ENCODE measurements at places on chromosomes 12 and 14.

DNA sequence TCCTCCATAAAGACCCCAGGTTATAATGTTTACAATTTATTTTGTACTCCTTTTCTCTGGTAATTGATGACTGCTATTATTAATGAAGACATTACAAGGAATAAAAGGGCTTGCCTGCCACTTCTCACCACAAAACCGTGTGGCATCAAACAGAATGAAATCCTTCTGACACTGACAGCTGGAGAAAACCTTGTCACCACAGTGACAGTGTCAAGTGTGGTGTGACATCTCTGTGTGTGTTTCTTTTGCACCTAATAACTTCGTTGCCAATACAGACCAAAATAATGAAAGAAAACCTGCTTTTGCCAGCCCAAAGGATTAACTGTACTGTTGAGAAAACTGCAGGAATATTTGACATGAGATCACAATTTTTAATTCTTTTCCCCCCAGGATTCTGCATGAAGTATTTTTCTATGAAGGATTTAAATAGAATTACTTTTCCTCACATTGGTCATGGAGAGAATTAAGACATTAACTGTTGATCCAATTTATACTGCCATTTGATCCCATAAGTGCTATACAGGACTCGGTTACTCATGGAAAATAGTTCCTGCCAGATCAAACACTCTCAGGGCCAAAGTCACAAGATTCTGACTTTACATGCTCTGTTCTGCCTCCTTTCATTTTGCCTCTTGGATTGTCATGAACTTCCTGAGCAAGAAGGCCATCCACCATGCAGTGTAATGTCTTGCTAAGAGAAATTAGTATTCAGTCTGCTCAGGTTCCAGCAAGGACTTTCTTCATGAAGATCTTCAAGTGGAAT, 60.4 kb upstream of the IFNG-AS1 start:
- DNase-seq = no peak

DNA sequence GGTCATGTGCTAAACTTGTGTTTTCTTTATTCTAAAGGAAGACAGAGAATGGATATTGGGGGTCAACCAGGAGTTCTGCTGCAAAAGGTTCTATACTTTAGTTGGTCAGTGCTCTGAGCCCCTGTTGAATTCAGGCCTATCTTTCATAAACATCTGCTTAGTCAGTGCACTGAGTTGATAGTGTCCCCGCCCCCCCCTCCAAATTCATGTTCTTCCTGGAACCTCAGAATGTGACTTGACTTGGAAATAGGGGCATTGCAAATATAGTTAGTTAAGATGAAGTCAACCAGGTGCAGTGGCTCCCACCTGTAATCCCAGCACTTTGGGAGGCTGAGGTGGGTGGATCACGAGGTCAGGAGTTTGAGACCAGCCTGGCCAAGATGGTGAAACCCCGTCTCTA, 23.3 kb downstream of the CHST11 start:
- no peak for DNase-seq

DNA sequence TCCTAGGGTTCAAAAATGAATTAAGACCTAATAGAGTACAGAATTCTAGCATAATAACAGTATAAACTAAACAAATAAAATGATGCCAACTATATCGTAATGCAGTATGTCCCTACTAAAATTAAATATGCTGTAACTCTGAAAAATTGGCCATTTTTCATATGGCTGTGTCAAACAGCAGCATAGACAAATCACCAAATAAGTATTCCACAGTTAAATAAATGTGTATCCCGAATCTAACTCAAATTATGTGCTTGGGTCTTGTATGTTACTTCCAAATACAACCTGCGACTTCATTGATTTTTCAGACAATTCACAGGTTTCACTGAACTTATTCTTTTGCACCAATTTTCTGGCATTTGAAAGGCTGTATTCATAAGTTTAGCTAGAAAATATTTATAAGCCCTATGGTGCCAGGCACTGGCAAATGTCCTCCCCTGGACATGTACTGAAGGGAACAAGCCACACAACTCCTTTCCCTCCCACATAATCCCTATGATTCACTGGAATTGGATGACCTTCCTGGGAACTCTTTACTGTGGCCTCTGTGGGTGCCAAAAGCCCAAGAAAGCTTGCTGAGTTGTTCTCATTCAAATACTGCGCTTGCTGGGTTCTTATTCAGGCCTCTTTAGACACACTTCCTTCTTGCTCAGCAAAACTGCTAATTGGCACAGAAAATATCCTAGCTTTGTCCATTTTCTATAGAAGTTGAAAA, 108.8 kb downstream of the KITLG start:
- DNase-seq = no peak

DNA sequence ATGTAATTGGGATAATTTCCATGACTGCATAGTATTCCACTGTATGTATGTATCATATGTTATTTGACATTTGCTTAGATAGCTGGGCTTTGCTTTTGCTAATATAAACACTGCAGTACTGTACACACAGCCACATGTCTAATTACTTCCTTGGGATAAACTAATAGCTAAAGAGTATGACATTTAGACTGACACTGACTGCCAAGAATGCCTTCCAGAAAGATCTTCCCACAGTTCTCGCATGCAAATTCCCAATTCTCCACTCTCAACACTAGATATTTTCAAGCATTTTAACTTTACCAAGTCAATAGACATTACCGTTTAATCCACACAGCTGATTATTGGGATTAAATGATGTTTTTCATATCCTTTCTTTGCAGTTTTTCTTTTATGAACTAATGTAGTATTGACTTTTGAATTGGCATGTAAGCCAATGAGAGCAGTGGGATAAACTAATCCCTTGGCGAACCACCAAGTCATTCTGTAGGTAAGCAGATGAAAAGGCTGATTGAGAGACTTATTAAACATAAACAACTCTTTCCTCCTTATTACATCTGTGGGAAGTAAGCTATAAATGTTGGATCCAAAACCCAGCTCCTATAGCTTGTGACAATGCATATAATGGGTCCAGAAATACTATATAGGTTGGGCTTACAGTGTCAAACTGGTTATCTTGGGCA, 55.5 kb downstream of the STON2 start:
- DNase-seq = no peak

DNA sequence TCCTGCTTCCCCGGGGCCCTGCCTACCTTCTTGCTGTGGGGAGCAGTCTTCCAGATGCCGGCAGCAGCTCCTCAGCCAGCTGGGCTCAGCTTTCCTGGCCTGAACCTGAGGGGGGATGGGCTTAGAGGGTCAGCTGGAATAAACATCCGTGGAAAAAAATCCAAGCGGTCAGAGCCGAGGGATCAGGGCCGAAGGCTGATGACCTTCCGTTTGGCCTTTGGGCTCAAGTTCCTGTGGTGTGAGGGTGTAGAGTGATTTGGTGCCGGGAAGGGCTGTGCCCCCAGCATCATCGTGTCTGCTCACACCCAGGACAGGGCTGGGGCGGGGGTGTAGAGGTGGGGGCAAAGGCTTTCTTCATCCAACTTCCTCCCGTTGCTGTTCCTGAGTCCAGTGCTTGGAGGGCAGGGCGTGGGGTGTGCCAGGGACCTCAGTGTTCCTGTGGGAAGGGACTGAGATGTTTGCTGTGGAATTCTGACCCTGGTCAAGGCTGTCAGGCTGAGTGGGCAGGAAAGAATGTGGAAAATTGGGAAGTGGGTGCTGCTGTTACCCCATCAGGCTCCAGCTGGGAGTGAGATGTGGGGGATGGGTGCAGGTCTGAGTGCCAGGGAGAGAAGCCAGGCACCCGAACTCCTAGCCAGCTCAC, 2.6 kb downstream of the SMIM41 start:
- no peak for DNase-seq

GRCh38 chr14:61113561-61114225, 132.6 kb downstream of the SLC38A6 start:
- DNase-seq = no peak

All from putamen (tissue), 1 donor.